ENCODE measurements at places on chromosomes 3 and 15.

DNA sequence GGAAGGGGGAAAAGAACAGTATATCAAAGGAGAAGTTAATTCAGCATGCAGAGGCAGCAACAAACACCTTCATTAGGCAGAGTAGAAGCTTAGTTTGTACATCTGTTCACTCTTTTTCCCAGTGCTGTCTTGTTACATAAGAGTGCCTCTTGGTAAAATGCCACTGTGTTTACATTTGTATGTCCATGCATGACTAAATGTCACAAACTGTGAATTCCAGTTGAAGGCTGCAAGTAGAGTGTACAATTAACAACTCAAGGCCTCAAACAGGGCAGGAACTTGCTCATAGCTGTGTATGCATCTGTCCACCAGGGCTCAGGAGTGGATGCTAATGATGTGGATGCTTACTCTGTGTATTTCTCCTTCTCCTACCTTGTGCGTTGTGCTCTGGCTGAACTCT, 214.2 kb upstream of the TPM1 start:
- DNase-seq: no peak

DNA sequence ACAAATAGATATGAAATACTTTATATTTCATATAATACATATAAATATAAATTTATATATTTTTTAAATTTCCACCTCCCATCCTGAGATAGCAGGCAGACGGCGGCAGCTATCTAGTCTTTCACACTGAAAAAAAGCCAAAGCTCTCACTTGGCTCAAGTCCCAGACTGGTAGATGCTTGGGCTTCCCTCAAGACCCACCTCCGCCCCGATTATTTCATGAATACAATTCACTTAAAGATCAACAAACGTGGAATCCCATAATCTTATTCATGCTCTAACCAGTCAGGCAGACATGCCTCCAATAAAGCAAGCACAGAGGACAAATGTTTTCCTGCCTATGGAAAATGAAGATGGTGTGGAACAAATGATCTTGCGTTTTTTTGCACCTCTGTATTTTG, 275.9 kb upstream of the NR2F2 start:
- no peak for DNase-seq

DNA sequence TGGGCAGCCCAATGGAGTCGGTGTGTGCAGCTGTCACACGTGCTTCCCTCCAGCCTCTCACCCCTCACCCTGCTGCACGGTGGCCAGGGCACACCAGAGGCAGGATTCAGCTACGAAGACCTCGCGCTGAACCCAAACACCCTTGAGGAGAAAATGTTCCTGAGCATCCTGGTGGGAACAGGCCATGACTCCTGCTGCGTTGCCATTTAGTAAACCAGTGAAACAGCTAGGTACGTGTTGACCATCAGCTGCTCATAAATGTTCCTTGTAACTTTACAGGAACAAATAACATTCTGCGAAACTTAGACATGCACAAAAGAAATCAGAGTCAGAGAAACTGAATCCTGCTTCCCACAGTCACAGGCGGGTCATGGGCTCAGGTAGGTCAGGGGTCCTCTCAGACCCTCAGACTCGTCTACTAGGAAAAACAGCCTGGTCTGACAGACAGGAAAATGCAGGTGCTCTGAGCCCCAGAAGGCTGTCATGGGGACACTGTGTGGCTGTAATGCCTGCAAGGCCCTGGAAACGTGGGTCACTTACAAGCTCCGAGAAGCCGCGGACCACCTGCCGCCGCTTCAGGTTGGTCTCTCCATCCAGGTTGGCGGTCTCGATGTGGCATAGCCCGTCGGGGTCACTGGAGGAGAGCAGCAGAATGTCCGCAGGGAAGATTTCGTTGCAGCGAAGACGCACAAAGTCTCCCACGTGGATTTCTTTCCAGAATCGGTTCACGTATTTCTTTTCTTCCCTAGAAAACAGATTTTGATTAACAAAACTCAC, 82.5 kb downstream of the ATP10A start:
- no peak for DNase-seq

GRCh38 chr3:116444115-116444747, 1.1 kb downstream of the LSAMP start:
- DNase-seq: no peak

Data from foreskin fibroblast (primary cell).